ENCODE measurements at places on chromosomes 12 and 14.
A peak's percentile ranks its signal among the peaks of the same experiment; 100 is the strongest.

- DNase-seq = no peak
Observed at GRCh38 chr14:102454711-102455110, 54.9 kb downstream of the ANKRD9 start.

- peak; percentile 41 for DNase-seq
Observed at GRCh38 chr12:50597200-50598195, 92.7 kb downstream of the DIP2B start.

GRCh38 chr12:123940627-123940966, 32.0 kb downstream of the CCDC92 start:
- DNase-seq = no peak

DNA sequence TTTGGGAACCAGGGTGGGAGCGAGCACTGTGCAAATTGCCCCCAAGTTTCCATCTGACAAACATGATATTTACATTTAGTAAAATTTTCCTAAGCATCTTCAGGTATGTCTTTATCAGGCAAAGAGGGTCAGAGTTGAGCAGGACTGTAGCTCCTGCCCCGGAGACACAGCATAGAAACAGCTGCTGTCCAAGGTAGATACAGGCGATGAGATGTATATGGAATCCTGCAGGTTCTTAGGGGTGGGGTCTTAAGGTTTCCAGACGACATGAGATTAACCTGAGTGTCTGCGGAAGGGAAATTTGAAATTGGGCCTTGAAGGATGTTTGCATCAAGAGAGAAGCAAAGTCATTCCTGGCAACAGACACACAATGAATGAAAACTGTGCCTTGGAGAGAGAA, 998.8 kb downstream of the AACS start:
- DNase-seq = no peak

DNA sequence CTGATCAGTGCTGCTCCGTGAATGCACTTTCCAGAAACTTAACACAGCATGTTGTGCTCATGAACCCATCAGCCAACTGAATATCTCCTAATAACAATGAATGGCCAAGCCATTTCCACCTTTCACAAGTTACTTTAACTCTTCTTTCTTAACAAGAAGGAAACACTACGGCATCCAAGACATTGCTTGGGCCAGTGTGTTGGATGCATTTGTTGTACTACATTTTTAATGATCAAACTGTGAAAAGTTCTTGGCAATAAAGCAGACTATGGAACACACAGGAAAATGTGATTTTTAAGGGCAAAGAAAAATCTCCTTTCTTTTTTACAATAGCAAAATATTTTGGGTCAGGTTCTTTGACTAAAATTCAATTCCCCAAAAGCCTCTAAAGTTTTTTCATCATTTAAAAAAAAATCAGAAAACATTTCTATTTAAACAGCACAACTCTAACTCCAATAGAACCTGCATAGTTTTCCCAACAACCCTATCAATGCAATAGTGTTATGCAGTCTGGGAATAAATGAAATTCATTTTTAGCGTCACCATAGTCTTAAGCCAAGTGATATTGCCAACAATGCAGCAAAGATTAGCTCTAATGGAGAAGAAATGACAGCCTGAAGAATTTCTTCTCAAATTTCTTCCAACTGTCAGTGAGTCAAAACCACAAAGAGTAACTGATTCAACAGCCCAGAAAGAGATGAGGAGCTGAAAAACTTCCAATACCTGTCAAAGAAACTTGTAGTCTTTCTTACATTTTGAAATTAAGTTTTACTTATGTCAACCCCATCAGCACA, 50.7 kb upstream of the PTPRR start:
- DNase-seq = no peak

DNA sequence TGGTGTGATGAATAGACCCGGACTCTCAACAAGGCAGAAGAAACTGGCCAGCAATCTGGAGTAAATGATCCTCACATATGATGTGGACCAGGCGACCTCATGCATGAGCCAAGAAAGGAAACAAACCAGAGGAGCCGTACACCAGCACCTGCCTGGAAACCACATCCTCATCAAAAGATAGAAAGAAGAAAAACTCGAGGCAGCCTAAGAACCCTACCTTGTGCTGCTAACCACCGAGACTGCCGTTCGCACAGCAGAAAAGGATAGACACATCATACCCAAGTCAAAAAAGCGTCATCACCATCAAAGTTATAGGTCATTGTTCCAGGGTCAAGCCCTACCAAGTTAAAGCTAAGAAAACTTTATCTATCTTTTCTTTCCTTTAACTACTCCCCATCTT, 66.7 kb downstream of the RESF1 start:
- DNase-seq = peak; percentile 7

- DNase-seq = no peak
Observed at GRCh38 chr12:130588696-130589539, 127.2 kb downstream of the RIMBP2 start.

- DNase-seq = no peak
Observed at GRCh38 chr14:101535232-101535631, 26.1 kb upstream of the DIO3 start.

GRCh38 chr14:52833891-52834290, 42.5 kb upstream of the GNPNAT1 start:
- no peak for DNase-seq

DNA sequence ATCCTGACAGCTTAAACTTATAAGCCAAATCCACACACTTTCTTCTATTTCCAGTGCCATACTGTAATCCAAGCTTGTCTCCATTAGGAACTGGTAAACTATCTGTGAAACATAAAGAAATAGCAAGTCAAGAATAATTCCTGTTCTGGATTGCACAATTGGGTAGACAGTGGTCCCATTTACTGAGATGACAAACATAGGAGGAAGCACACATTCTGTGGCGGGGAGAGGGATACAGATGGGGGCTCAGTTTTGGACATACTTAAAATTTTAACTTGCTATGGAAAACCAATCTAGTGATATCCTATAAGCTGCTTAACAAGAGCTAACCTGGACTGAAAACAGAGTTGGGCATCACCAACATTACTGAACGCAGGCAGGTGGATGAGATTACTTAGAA, 16.3 kb downstream of the MAP4K5 start:
- no peak for DNase-seq

DNA sequence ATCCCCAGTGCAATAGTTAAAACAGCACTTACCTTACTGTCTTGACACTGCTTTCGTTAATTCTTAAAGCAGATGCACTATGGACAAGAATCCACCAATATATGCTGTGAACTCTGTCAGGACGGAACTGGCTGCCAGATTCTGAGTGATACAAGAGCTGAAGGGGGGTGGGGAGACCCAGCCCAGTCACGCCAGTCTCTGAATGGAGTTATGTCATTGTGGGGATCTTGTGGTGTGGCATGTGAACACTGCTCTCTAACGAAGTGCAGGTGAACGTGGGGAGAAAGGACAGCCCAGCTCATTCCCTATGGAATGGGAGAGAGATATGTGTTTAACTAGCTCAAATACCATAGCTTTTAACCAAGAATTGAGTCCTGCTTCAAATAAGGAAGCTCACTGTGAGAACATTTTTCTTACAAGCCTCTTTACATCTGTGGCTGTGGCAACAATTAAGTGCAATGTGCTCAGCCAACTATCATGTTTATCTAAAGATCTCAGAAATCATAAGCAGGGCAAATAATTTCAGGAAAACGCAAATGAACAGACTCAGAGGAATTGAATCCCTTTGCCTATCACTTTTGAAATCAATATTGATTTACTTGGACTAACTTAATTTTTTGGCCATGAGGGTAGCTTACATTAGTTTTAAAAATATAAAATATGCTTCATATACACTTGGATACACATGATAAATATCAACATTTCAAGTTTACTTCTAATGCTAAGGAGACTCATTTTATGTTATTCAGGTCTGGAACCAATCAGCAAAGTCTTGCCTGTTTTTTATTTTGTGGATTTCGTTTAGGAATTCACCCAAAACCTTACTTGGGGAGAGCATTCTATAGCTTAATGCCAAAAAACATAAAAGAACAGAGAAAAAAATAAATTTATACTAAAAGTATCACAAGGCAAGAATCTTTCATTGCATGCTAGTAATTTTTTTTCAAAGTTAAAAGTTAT, at the start of gene LUM:
Gene LUM (minus strand): TSS at position 129 of the 960 bp plus-strand sequence. CDS start 2,515 bp downstream, outside the sequence.
- no peak for DNase-seq

- DNase-seq = no peak
Observed at GRCh38 chr14:32703183-32703621, 235.5 kb upstream of the NPAS3 start.

DNA sequence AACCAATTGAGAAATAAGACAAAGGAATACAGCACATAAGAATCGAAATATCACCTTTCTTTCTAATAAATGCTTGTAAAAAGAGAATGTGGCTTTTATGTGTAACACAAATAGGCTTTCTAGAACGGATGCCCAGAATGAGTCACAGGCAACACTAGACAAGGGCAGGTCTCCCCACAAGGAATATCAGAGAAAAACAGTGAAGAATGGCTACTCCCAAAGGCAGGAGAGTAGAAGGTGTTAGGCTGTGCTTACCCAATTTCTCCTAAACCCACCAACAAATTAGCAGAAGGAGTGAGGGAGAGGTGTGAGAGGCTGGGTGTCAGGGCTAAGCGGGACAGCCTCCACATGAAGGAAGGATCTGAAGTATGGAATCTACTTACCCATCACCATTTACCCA, 55.2 kb downstream of the GALNT4 start:
- DNase-seq = no peak

GRCh38 chr12:126708492-126708896, 1558.5 kb upstream of the TMEM132C start:
- no peak for DNase-seq

DNA sequence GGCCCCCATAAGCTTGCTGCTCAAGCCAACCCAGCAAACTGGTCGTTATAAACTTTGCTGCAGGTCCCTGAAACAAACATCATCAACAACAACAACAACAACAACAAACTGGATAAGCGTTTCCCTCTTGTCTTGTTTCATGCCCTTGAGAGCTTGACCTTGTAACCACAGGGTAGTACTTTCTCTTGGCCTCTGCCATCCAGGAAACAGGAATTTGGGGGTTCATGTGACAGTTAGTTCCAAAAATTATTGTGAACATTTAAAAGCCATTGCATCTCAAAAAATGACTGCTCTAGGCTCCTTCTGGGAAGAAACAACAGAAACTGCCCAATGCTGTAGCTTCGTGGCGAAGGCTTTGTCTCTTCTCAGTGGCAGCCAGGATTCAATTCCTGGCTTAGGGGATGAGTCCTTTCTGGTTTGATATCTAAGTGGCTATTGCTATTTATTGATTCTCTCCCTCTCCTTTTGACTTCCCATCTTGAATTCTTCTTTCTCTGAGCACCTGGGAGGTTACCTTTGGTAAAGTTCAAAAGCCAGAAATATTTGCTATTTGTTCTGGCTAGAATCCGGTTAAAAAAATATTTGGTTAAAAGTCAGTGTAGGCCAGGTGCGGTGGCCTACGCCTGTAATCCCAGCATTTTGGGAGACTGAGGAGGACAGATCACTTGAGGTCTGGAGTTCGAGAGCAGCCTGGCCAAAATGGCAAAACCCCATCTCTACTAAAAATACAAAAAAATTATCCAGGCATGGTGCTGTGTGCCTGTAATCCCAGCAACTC, 52.0 kb upstream of the CPM start:
- DNase-seq = no peak

- DNase-seq = no peak
Observed at GRCh38 chr12:58801986-58802385, 118.3 kb downstream of the LRIG3 start.

DNA sequence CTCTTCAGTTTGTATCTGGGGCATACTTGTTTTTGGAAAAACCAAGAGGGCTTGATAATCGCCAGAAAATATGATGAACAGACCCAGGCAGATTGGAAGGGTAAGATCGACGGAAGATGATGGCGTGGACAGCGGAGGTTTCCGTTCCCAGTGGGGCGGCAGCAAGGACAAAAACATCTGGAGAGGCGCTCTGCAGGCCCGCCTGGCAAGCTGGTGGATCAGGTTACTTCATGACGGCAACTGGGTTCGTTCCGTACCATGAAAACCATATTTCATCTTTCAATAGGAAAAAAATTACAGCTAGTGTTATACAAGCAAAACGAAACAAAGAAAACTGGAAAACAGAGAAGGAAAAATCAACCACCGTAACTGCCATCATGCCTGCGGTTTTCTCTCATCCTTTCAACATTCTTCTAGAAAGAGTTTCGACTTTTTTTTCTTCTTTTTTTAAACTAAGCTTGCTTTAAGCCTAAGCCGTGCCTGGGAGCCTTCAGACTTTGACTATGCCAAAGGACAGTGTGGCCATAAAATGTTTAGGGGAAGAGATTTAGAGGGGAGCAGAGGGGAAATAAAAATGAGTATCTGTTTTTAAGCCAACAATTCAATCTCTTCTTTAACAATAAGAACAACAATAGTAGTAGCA, 210.5 kb downstream of the FOXN3 start:
- no peak for DNase-seq

DNA sequence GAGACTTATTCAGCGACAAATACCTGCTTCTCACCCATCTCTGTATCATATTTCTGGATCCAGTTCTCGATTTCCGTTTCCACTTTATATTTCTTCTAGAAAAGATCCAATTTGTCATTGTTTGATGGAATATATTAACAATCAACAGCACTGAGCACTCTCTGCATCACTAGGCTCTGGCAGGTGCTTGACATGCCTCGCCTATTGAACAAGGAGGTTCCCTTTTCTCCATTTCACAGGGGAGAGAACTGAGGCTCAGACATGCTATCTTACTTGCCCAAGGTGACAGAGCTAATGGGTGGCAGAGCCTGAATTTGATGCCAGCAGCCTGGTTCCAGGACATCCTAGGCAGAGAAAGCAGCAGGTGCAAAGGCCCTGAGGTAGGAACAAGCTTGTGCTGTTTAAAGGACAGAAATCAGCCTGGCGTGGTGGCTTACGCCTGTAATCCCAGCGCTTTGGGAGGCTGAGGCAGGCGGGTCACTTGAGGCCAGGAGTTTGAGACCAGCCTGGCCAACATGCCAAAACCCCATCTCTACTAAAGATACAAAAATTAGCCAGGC, 12.1 kb downstream of the RITA1 start:
- DNase-seq = no peak

DNA sequence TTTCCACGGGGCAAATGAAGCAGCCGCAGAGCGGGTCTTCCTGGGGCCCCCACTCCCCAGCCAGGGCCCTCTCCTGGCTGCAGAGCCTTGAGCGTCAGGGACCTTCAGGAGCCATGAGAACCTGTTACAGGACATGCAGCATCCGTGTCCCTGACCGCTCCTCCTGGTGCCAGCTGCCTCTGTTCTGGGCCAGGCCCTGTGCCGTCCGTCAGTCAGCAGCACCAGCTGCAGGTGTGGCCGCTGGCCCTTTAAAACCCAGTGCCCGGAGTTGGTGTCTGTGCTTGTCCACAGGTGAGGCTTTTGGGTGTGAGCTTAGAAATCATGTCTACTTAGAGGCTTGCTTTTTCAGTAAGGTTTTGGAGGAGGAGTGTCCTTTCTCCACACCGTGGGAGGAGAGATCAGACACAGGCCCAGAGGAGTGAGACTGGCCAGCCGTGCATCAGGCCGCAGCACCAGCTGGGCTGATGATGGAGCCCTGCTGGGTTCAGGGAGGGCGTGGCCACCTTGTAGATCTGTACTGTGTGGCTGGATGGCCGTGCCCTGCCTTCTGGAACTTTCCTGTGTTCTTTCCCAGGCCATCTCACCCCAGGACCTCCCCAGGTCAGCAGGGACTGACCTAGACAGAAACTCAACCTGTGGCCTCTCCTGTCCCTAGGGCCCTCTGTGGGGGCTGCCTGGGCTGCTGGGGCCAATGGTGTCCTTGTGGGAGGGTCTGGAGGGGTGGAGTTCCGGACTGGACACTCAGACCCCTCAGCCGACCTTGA, 27.1 kb downstream of the AACS start:
- DNase-seq = no peak

- no peak for DNase-seq
Observed at GRCh38 chr14:43535231-43535838, 971.7 kb downstream of the FSCB start.

GRCh38 chr14:94893411-94894160, 123.7 kb upstream of the GSC start:
- no peak for DNase-seq

GRCh38 chr14:69673104-69673503, 61.7 kb downstream of the SUSD6 start:
- no peak for DNase-seq

All from stimulated activated CD4-positive, alpha-beta T cell treated with anti-CD3 and anti-CD28 coated beads, Interleukin-12 subunit alpha, Interleukin-12 subunit beta, amount 100 ng/mL, for 4 hours (primary cell).